Ascending aorta (tissue), 2 donors: ENCODE measurements at places on chromosomes 4 and X. TPM values are rescaled to one million over a fixed set of nuclear protein-coding genes. Genes with fewer than 3 reads are reported as not detected.

SLC7A11 gene
- total RNA-seq: 0.75 TPM

DNA sequence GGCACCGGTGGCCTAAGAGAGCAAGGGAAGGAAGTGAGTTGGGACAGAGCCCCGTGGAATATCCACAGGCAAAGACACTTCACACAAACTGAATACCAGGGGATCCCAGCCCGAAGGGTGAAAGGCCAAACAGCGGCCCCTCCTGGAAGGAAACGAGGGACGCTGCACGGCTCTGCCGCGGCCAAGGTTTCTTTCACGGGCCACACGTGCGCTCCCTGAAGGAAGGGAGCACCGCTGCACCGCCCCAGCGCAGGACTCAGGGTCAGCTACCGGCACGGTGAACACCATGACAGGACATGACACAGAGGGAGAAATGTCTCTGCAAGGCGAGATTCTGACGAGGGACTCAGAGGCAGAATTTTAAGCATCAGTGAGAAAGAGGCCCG lies 31.5 kb upstream of the GTPBP6 start:
- no peak for DNase-seq

DNA sequence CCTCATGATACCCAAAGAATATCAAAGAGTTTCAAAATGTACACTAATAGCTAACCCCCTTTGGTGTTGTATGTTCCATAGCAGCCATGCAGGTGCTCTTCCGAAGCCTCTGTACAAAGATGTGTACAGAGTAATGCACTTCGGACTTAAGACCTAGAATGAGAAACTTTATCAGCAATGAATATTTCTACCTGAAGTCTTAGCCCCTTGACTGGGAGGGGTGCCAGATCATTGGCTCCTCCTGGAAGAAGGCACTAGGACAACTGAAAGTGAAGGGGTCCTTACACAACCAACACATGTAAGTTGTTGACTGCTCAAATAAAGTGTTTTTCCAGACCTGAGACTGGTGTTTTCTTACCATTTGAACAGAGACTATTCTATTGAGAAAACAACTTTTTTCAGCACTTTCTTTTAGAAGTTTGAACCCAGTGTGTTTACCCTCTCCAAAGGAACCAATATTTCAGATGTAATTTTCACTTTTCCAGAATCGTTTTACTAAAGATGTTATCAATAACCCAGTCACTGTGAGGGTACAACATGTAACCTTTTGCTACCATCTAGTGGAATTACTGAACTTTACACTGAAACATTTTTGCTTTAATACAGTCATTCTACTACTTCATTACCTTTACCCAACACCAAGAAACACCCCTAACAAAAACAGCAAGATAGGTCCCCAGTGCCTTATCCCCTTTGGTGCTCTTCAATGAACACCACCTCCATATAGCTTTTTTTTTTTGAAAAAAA lies 33.3 kb upstream of the PRDX4 start:
- DNase-seq: no peak

- no peak for DNase-seq
Observed at GRCh38 chrX:119895843-119896326, at the start of gene AKAP14. AKAP14 (plus strand) TSS chrX:119895893; CDS start chrX:119903224, 7,331 bp downstream.

DNA sequence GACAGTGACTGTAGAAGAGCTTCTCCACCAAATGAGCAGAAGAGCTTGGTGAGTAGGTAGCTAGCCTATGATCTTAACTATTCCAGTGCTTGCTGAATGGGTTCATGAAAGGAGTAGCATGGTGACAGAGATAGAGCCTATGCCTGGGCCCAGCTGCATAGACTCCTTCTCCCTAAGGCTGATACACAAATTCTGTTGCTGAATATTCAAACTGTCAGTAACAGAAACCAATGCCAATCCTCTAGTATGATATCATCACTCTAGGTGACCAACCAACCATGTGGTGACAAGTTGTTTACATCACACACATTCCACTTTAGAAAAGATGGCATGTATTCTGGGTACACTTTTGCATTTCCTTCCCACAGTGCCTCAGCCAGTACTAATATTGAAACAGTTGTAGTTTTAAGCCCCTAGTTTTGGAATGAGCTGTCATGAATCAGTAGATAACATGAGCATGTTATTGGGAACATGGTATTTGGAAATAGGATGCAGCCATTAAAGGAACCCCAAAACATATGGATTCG lies 103.4 kb upstream of the GRXCR1 start:
- DNase-seq: no peak
